ENCODE measurements at places on chromosomes 11 and 22.

GRCh38 chr11:133821776-133822175 lies 23.5 kb downstream of the SPATA19 start:
- no peak for DNase-seq

GRCh38 chr22:45574069-45574703 lies 71.5 kb downstream of the FBLN1 start:
- DNase-seq = no peak

GRCh38 chr11:122882857-122883645 lies 492 bp downstream of the JHY start:
- no peak for DNase-seq

- no peak for DNase-seq
These were observed 92.3 kb downstream of the MORC2 start for GRCh38 chr22:30876221-30876751.

GRCh38 chr22:25461301-25461700 lies 103.2 kb upstream of the GRK3 start:
- DNase-seq = no peak
